Midbrain (tissue), 1 donor: ENCODE measurements at places on chromosomes 11 and 22.
A peak's percentile ranks its signal among the peaks of the same experiment; 100 is the strongest.

DNA sequence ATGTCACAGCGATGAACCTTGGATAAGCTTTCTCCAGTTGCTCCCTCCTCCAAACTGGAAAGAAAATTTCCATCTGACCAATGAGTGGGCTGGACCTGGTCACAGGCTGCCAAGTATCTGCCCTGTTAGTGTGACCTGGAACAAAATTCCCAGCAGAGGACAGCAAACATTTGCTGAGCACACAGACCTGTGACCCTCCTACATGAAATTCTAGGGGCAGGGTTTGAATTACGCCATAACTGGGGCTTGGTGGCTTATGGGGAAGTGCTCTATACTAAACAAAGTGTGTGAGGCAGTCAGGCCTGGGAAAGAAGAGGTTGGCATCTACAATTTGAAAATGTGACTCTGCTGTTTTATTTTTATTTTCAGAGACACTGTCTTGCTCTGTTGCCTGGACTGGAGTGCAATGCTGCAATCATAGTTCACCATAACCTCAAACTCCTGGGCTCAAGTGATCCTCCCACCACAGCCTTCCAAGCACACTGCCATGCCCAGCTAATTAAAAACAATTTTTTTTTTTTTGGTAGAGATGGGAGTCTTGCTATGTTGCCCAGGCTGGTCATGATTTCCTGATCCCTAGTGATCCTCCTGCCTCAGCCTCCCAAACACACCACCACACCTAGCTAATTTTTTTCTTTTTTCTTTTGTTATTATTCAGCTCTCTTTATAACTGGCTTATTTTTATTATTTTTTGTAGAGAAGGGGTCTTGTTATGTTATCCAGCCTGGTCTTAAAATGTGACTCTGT lies 13.6 kb upstream of the XBP1 start:
- DNase-seq = no peak

DNA sequence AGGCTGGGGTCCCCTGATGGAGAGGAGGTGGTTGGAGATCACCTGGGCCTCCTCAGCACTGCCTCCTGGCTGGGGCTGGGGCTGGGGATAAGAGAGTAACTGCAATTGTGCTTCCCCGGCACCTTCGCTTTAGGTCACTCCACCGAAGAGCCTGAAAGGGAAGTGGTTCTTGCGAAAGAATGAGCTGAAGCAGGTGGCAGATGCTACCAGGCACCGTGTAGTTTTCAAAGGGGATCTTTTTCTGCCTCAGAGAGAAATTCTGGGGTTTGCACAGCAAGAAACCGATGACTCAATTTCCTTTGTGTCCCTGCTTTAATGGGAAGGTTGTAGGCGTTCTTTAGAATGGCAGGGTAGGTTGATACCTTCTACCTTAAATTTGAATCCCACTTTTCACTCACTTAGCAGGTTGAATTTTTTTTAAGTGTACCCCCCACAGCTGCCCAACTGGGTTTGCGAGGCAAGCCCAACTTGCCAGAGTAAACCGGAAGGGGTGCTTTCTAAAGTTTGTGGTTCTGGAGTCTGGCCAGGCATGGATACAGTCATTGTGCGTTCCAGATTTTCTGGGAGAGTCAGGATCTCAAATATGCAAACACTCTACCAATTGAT lies 5.3 kb downstream of the CD44 start:
- DNase-seq = no peak

DNA sequence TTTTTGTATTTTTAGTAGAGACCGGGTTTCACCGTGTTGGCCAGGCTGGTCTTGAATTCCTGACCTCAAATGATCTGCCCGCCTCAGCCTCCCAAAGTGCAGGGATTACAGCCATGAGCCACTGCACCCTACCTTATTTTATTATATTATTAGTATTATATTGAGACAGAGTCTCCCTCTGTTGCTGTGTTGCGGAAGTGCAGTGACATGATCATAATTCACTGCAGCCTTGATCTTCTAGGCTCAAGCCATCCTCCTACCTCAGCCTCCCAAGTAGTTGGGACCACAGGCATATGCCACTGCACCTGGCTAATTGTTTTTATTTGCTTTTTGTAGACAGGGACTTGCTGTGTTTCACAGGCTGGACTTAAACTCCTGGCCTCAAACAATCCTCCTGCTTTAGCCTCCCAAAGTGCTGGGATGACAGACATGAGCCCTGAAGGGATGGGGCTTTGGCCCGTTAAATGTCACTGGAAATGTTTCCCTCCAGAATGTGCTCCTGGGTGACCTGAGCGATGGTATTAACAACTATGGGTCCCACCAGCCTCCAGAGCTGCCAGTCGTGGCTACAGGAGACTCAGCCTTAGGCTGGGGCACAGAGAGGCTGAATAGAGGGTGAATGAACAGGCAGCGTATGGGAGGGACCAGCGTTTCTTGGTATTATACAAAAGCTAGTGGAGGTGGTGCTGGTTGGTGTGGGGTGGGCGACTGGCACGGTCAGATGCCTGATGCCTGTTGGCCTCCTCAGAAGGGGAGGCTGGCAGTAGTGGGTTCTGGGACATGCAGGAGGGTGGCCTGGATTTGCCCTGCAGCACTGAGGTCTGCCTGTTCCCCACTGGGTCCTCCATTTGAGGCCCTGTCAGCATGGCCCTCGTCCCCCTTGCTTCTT lies 7.3 kb downstream of the TANGO2 start:
- no peak for DNase-seq

DNA sequence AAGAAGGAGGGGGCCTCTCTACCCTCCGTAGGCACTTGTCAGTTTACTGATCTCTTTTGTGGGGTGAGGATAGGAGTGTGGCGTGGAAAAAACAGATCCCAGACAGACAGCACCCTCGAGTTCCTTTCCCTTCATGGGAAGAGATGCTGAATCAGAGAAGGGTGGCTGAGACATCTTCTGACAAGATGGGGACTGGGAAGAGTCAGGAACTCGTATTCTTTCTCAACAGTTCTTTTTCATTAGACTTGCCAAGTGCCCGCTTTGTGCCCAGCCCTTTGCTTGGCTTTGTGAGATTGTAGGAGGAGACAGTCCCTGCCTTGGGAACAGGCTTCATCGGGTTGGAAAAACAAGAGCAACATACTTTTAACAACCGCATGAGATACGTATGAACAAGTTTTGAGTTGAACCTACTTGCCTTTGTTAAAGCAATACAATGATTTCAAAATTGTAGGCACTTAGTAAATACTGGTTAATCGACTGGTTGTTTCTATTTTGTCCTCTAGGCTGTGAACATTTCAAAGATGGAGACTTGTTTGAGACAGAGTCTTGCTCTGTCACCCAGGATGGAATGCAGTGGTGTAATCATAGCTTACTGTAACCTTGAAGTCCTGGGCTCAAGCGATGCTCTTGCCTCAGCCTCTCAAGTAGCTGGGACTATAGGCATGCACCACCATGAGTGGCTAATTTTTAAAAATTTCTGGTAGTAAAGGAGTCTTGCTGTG lies 1.1 kb downstream of the RRM1 start:
- DNase-seq = no peak

- DNase-seq = no peak
These were observed 1.7 kb downstream of the DKK3 start for GRCh38 chr11:12006552-12007229.

- DNase-seq = peak; percentile 45
These were observed 2.0 kb downstream of the KDM2A start for GRCh38 chr11:67120881-67121710.

GRCh38 chr22:23243006-23243573 lies 62.8 kb downstream of the BCR start:
- DNase-seq = no peak

- DNase-seq = no peak
These were observed 8.0 kb downstream of the ARFGAP3 start for GRCh38 chr22:42848941-42849550.

DNA sequence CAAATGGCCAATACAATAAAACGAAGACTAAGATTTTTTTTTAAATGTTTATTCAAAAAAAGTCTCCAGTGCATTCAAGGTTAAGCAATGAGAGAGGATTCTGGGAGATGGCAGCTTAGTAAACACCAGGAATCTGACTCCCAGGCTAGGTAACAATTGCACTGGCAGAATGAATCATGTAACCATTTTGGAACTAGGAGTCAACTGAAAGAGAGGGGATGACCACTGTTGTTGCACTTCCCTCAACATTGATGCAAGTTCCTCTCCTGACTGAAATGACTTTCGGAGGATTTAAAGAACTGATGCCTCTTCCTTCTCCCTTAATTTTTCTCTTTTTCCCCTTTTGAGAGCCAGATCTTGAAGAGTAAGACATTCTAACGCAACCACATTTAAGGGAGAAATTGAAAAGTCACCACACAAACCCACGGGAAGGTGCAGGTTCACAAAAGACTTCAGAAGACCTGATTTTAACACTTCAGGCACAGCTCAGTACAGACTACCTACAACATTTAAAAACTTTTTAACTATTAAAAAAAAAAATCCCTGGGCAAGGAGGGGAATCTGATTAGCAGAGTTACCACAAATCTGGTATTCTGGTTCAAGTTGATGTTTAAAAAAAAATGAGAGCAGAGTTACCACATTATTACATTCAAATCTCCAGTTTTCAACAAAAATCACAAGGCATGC lies 56.8 kb downstream of the FCHSD2 start:
- peak; percentile 5 for DNase-seq

GRCh38 chr11:120318906-120319305 lies 6.2 kb upstream of the TLCD5 start:
- no peak for DNase-seq

DNA sequence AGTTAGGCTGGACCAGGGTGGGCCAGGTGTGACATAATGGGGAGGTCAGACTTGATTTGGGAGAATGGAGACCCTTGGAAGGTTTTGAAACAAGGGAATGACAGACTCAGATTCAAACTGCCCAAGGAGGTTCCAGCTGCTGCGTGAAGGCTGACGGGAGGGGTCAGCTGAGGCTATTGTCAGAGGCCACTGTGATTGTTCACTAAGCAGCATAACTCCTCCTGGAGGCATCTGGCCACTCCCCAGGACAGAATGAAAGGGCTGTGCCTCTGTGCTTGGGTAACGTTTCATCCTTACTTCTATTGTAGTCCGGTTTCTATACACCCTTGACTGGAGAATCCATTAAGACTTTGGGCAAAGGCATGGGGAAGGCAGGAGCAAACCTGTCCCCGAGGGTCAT lies 126.6 kb downstream of the DSCAML1 start:
- DNase-seq = no peak

DNA sequence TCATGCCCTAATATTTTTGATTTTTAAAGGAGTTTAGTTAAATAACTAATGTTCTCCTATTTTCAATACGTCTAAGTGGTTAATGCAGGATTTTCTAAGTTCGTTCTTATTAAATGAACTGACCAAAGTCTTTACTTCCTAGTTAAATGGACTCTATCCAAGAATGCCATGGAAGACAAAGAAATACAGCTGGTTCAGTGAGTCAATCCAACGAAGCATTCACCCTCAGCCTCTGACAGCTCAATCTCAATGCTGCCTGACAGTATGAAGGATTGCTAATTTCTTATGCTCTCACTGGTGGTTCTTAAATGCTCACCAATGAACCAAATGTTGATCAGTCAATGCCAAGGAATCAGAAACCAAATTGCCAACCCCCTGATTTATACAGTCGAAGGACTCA lies 219.4 kb downstream of the CADM1 start:
- DNase-seq = no peak

- no peak for DNase-seq
These were observed 102.0 kb downstream of the CASP12 start for GRCh38 chr11:104796301-104796700.
